ENCODE measurements at places on chromosomes 2 and 18.

DNA sequence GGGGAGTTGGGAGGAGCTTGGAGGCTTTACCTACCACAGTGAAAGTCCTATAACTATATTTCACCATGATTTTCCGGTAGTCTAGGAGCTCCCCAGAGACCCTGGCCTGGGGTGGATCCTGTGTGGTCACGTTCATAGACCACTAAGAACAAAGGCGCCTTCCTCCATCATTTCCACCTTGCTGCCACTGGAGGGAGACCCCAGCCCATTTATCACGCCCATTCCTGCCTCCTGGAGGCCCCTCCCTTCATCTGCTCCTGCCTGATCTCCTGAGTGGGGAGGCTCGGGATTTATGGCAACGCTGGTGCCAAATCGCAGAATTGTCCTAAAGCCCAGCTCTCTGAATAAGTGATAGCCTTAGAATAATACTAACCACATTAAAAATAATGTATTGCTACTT is 507.6 kb upstream of the SPHKAP start:
- DNase-seq, result no peak

GRCh38 chr2:77127345-77127744 is 394.8 kb downstream of the LRRTM4 start:
- no peak for DNase-seq

DNA sequence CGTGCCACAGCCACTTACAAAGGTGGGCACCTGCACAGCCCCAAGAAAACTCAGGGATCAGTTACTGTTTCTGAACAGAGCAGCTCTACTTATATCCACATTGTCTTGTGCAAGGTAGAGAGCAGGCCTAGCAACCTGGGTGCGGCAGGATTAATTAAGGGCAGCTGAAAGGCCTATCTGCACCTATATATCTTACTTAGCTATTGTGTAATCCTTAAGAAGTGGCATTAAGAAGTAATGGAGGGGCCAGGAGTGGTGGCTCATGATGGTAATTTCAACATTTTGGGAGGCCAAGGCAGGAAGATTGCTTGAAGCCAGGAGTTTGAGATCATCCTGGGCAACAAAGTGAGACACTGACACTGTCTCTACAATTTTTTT is 12.8 kb upstream of the ARL5A start:
- no peak for DNase-seq

DNA sequence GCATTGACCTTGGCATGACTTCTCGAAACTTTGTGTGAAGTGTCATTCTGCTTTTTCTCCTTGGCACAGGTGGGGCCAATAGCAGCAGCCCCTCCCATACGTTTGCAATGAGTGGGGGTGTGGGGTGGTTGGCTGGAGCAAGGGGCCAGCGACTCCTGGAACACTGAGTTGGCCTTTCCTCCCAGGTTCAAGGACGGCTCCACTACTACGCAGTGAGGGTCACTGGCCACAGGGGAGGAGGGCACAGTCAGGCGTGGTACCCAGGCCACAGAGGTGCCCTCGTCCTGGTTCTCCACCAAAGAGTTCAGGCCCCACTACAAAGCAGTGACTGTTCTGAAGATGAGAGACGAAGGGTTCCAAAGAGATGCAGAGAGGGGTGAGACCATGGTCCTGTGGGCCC is 70.6 kb upstream of the OTOS start:
- DNase-seq, result no peak

GRCh38 chr18:58911766-58912165 is 47.1 kb downstream of the ZNF532 start:
- DNase-seq, result no peak

- no peak for DNase-seq
These were observed 20.8 kb downstream of the CABLES1 start for GRCh38 chr18:23156134-23156533.

DNA sequence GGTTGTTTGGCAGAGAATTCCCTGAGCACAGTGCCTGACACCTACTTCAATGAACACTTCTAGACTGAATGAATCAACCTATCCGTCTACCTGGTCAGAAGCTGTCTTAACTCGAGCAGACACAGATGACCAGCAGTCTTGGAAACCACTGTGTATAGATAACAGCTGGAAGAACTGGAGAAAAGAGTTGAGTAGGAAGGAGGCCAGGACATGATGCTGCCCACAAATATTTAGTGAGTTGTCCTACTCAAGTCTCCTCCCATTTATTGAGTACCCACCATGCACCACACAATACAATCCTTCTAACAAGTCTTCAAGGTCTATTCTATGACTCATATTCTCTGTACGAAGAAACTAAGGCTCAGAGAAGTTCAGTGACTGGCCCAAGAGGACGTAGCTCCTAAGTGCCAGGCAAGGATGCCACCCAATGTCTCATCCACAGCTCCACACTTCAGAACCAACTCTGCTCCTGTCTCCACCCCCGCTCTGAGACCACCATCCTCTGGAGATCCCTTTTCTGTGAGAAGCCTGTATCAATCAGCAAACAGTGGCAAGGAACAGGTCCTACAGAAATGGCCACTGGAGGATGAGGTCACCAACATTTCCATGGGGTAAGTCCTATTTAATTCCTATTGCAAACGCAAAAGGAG is 62.2 kb downstream of the GALNT14 start:
- DNase-seq, result no peak

DNA sequence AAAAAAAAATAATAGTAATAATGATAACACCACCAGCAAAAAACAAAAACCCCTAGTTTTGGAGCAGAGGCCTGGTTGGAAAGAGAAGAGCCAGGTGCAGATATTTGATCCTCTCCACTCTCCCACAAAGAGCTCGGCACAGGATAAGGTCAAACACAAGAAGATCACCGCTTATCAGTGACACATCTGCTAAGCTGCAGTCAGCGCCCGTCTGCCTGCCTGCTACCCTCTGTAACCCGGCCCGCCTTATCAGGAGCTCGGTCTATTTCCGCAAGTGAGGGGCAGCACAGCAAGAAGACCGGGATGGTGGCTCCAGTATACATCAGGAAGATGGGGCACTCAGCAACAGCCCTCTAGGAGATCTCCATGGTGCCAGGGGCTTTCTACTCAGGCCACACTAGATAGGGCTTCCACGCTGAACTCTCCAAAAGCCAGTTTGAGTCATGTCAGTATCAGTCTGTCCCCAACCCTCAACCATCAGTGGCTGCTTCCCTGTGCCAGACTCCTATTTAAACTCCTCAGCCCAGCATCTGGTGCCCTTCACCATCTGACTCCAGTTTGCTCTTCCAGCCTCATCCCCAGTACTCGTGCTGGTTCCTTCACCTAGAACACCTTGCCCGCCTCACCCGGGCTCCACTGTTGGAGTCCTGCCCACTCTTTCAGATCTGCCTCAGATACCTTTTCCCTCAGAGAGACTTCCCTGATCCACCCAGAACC is 67.3 kb upstream of the PPP1CB start:
- no peak for DNase-seq

DNA sequence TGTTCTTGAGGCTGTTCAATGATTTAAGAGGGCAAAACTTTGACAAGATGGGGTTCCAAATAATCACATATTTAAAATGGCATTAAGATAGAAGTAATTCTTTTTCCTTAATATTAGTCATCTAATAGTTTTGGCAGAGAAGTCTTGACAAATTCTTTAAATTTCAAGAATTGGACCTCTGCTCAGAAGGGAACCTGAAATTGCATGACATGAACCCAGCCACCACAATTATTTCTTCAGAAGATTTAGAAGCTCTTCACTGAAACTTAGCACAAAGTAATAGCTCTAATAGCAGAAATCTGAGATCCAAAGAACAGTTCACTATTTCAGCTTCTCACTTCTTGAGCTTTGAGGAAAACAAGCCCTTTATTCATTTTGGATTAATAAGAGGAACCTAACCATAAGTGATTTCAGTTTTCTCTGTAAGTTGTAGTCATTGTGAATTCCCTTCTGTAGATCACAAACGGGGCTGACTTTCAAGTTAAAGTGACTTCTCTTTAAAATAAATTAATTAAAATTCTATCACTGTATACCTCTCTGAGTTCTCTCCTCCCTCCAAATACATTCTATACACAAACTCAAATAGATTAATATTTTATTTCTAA is 100.6 kb upstream of the ITGA4 start:
- DNase-seq, result no peak

- DNase-seq, result no peak
These were observed 1.0 kb downstream of the FAM178B start for GRCh38 chr2:96985181-96985945.

DNA sequence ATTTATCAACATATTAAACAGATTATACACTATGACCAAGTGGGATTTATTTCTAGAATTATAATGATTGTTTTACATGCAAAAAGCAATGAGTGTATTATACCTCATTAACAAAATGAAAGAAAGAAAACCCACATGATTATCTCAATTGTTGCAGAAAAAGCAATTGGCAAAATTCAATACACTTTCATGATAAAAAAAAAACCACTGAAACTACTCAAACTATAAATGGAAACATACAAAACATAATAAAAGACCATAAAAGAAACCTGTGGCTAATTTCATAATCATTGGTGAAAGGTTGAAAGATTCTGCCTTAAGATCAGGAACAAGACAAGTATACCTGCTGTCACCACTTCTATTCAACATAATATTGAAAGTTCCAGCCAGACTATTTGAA is 325.9 kb downstream of the AKAIN1 start:
- DNase-seq, result no peak

DNA sequence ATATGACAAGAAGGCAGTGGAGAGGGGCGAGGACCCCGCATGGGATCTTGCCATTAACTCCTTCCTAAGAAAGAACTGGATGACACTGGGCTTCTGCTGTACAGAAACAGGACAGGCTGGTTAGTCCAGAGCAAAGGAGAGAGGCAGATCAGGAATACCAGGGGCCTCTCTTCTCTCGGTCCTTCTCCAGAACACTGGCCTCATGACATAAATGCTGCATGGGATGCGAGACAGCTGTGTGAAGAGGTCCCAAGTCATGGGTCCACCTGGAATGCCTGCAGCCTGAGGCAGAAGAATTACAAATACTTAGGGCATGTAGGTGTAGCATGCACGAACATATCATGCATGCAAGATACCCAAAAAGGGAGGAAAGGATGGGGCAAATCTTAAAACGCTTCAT is 9.1 kb downstream of the MBOAT2 start:
- no peak for DNase-seq

GRCh38 chr2:103484906-103485305 is 723.1 kb downstream of the TMEM182 start:
- DNase-seq, result no peak

- DNase-seq, result no peak
These were observed 1.9 kb upstream of the CABYR start for GRCh38 chr18:24136967-24137373.

- DNase-seq, result no peak
These were observed 816 bp downstream of the CDH2 start for GRCh38 chr18:28175930-28176697.

Data from CD4-positive, alpha-beta T cell treated with Interleukin-17A for 4 hours (primary cell).